ENCODE measurements at places on chromosomes 4 and X.

DNA sequence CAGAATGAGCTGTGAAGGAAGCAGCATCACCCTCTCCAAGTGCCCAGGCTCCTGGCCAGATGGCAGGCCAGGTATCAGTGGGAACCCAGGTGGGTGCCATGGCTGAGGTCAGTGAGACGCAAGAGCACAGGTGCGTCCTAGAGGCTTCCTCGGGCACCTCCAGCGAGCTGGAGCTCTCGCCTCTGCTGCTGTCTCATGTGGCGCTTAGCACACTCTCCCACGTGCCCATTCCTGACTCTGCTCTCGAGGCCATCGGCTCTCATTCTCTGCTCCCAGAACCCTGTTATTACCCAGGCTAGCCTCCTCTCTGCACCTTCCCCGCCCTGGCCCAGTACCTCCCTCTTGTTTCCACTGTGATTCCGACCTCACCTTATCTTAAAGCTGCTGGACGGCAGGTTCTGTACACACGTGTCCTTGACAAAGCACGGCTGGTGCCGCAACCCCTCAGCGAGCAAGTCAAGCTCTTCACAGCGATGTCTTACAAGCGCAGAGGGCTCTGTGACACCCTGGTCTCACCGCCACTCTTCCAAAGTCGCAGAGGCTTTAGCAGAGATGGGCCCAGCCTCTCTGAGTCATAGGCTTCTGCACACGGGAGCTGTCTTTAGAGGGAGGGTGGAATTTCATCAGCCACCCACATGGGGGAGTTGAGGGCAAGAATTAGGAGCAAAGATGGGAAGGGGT lies 15.4 kb upstream of the MSANTD1 start:
- DNase-seq, result no peak

DNA sequence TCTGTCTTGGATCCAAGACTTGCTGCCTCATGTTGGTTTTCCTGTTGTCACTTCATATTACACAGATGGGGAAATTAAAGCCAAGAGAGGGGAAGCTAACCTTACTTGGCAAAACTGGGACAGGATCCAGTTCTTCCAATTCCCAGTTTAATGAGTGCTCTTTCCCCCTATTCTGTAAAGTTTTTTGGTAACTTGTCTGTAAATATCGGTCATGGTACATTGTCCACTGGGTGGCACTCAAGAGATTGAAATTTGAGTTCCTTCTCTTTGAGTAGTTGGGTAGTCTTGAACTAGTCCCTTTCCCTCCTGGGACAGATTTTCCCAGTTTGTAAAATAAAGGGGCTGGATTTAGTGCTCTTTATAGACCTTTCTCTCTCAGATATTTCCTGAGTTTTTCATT lies 12.4 kb upstream of the EOLA2 start:
- no peak for DNase-seq

- no peak for DNase-seq
Observed at GRCh38 chrX:154600759-154601374, 15.9 kb downstream of the CTAG1A start.

- peak; percentile 69 for DNase-seq
Observed at GRCh38 chr4:187108845-187109244, 385.2 kb upstream of the FAT1 start.

DNA sequence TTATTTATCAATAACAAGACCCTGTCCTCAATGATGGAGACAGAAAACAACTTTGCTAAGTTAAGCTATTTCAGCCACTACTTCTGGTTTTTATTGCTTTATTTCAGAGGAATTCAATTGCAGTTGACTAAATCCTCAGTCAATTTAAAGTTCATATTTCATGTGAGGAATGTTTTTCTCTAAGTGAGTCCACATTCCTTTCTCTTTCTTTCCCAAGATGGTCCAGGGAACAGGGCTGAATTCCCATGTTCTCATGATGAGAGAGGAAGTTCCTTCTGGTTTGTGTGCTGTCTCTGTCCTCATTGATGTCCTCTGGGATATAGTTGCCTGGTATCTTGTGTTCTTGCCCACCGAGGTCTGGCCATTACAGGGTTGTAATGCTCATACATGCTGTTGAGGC lies 117.2 kb downstream of the SLIT2 start:
- DNase-seq, result no peak

- peak; percentile 62 for DNase-seq
Observed at GRCh38 chr4:113407409-113407808, 354.1 kb downstream of the CAMK2D start.

- DNase-seq, result no peak
Observed at GRCh38 chr4:89617317-89617716, 219.6 kb downstream of the SNCA start.

GRCh38 chr4:108531461-108531860 lies 88.9 kb upstream of the RPL34 start:
- no peak for DNase-seq

DNA sequence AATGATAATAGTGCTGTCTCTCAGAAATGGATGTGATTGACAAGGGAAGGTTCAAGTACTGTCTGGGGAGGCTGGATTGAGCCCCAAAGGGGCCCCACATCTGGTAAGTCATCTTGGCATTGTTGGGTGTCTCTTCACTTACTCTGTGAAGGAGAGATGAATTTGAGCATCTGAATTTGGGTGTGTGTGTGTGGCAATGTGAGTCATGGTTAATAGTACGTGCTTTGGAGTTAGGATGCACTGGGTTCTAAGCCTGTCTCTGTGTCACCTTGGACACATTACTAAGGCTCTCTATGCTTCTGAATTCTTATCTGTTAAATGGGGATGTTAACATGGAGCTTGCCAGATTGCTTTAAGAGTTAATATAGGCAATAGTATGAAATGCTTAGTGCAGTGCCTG lies 80.4 kb downstream of the FRAS1 start:
- no peak for DNase-seq

DNA sequence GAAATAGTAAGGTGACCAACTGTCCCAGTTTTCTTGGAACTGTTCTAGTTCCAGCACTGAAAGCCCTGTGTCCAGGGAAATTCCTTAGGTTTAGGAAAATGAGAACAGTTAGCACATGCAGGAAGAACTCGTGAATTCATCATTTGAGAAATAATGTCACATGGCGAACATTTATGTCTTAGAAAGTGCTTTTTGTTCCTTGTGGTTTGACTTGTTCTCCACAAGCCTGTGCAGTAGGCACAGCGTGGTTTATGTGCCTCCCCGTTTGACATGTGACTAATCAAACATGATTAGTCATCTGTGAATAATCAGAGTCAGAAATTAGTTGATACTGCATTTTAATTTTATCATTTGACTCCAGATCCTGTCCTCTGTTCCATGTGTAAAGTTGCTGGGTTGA lies 556.0 kb upstream of the CPEB2 start:
- no peak for DNase-seq

GRCh38 chrX:22338740-22339139 lies 66.0 kb downstream of the CBLL2 start:
- no peak for DNase-seq

- peak; percentile 44 for DNase-seq
Observed at GRCh38 chr4:6474053-6474568, 1.7 kb upstream of the PPP2R2C start.

- DNase-seq, result no peak
Observed at GRCh38 chr4:26874110-26874509, 13.5 kb downstream of the STIM2 start.

DNA sequence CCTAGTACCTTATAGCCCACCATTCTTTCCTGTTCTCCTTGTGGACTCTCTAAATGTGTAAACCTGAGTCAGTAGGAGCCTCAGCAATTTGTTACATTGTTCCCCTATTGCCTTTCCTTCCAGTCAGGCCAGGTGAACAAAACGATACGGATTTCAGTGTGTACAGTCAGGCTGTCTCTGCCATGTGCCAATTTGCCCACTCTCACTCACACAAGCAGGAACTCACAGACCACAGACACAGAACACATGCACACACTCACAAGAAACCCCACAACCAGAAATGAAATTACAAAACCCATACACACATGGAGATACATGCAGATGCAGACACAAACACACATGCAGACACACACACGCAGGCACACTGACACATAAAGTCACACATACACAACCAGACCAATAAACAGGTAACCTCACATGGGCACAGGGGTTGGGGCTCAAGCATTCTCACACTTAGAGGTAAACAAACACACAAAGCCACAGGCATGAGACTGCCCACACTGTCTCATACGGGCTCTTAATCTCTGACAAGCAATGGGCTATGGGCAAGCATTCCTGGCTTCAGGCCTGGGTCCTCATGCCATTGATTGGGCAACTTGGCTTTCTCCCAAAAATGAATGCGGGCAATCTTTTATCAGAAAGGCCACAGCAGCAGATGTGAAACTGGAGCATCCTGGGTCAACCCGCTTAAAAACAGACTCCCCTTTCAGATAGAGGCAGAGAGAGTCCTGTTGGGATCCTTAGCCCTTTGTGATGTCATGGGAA lies 68.7 kb downstream of the NBDY start:
- no peak for DNase-seq

DNA sequence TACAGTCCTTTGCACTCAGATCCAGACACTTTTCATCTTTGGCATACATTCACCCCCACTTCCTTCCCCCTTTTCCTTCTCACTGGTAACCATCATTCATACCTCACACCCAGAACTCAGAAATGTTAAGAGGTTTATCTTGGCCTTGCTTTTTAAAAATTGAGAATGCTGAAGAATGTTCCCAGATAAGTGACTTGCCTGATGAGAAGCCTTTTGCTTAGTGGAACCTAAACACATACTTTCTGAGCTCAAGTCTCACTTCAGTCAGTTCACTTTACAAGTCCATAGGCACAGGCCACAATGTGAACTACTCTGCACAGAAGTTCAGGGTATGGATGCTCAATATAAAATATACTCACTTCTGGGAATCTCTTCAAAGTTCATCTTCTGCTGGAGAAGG lies 129.4 kb downstream of the GRIA3 start:
- no peak for DNase-seq

DNA sequence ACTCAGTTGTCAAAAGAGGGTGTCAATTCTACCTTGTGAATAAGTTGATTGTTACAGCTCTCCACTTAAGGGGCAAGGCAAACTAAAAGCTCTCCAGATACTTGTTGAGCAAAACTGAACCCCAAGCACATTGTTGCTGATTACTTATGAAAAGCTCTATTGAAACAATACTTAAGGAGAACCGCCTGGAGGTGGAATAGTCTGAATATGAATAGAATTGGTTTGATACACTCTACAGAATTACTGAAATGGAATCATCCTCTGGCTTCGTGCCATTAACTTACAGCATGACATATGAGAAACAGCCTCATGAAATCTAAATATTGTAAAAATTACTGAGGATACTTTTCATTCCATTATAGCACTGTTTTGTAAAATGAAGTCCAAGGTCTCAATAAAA lies 127.0 kb upstream of the SH3RF1 start:
- DNase-seq, result no peak

- DNase-seq, result no peak
Observed at GRCh38 chr4:77619408-77619807, 13.8 kb downstream of the CXCL13 start.

- no peak for DNase-seq
Observed at GRCh38 chr4:150207871-150208270, 129.6 kb downstream of the DCLK2 start.

DNA sequence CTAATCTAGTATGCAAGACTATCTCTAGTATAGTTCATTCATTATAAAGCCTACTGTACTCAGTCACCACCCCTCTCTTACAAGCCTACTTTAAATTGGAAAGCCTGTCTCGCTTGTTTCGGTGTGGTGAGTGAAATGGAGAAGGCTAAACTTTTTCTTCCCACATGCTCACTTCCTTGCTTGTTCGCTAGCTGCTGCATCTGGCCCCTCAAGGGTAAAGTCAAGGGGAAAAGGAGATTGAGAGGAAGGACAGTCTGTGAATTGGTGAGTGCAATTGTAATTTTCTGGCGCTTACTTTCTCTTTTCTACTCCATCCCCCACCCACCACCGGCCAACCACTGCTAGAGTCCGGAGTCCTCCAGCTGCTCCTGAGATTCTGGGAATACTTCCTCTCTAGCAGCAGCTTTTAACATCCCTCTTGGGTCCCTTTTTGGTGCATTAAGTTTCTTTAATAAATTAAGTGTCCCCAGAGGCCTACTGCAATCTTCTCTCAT lies 12.1 kb upstream of the ARAP2 start:
- DNase-seq, result no peak

DNA sequence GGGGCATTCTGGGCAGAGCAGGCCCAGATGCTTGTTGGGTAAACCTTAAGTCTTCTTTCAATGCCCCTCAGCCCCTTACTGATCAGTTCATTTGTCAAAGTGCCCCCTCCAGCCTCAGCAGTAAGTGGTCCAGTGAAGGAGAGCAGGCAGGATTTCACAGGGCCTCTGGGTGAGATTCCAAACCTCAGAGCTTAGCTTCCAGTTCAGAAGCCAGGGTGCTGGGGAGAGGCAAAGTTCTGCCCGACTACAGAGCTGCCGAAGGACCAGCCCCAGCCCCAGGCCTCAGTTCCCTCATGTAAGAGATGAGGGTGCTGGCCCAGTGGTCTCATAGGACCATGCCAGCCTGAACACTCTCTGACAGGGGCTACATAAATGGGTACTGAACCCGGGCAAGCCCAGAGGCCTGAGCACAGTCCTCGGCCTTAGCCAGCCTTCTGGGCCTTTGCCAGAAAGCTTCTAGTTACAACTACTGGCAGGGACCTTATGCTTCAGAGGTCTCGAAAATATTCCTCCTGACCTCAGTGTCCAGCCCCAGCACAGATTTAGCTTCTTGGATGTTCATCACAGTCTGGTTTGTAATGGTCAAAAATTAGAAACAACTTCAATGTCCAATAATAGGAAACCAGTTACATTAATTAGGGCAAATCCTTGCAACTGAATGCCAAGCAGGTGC lies 851 bp upstream of the RIPPLY1 start:
- no peak for DNase-seq

DNA sequence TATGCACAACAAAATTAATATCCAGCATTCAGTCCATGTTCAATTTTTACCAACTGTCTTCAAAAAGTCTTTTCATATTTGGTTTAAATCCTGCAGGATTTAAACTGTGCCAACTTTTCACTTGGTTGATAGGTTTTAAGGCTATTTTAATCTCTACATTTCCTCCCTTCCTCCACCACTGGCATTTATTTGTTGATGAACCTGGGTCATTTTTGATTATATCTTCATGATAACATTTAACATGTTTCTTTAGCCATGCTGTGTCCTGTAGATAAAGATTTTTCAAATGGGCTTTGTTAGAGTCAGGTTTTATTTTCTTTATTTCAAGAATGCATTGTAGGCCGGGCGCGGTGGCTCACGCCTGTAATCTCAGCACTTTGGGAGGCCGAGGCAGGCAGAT lies 216.4 kb downstream of the ARHGAP10 start:
- no peak for DNase-seq

DNA sequence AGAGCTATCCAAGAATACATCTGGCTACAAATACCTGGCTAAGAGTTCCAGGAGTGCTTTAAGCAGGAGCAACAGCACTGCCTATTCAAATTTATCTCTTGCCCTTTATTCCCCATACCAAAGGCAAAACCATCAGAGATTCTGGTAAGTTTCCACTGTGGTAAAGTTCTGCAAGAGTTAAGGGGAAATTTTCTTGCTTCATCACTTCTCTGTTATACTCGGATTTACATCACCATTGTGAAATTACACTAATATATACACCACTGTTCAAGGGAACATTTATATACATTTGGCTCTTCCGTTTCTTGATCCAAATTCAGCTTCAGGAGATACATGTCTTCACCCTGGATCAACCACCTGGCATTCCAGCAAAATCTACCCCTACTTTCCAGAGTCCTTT lies 70.8 kb upstream of the PTPN13 start:
- DNase-seq, result no peak
